ENCODE measurements at places on chromosomes 16 and 17.

GRCh38 chr16:86337138-86337537 lies 173.2 kb upstream of the FOXF1 start:
- no peak for DNase-seq

DNA sequence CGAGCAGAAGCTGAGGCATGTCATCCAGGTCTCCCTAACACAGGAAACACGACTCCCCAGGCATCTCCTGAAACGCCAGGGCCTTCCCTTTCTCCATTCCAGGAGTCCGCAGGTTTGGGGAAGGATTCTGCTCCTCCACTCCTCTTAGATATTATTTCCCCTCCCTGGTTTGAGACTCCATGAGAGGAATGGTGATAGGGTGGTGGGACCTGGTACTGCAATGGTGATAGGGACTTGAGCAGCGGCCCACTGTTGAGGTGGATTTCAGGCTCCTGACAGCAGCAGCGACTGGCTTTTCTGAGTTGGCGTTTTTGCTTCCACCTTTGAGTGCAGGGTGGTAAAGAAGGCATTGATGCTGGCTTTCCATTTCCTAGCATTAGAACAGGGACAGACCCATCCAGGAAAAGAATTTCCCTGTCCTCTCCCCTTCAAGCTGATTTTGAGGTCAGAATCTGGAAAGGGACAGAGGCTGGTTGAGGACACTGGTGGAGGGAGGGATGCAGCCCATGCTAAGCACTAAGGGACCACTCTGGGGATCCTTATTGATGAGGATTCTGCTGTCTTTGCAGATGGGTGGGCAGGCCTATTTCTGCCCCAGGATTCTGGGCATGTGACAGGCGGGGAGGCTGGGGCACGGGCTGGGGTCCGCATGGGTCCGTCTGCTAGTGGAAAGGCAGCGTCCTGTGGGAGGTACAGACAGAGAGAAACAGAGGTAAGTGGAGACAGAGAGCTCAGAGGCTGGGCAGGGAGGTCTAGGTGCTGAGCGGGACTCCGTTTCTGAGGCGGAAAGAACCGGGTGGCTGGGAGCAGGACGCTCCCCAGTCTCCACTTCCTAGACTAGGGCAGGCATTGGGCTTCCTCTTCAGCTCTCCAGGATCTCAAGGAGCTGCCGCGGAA lies 1.3 kb upstream of the TBX4 start:
- no peak for DNase-seq

GRCh38 chr17:6913608-6914443 lies 82.0 kb upstream of the ALOX12 start:
- DNase-seq, result peak; percentile 19

- no peak for DNase-seq
Observed at GRCh38 chr17:41396996-41397660, at the start of gene KRT31. KRT31 (minus strand) TSS chr17:41397608; CDS start chr17:41397539, 69 bp downstream.

DNA sequence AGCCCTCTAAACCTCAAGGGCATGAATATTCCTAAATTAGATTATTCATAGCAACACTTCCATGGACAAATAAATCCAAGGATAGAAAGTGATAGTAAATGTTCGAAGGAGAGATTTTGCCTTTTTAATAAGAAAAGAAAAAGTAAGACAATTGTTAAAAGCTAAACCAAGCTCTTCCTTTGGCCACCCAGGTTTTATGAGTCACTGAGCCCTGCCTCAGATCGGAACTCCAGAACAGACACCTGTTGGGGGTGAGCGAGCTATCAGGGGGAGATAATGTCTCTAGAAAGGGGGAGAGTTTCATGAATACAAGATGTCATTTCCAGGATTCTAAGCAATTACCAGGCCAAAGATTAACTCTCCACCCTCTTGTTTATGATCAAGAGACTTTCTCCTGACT lies 171.4 kb downstream of the ANKFN1 start:
- no peak for DNase-seq

All from HuH-7.5 (cell line).